ENCODE measurements at places on chromosomes 1 and 21. TPM values are rescaled to one million over a fixed set of nuclear protein-coding genes. Genes with fewer than 3 reads are reported as not detected.

DNA sequence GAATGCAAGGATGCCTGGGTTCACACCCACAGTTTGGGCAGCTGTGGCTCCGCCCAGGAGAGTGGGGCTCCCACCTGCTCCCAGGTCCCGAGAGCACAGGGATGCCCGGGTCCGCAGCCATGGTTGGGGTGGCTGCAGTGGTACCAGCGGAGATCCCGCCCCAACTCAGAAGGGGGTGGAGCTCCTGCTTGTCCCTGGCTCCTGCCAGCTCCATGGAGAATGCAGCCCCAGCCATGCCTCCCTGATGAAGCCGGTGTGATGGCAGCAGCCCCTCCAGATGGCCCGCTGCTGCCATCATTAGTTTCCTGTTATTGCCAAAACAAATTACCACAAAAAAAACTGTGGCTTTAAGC lies 113.1 kb upstream of the RUNX3 start:
- no peak for DNase-seq
- H3K4me3 ChIP-seq: no peak overlapping the region

- H3K27me3 ChIP-seq: no peaks in the 10 kb centered on the region
- no peak overlapping the region for H3K4me3 ChIP-seq
- no peaks in the 10 kb centered on the region for H3K36me3 ChIP-seq
- H3K27ac ChIP-seq: no peak overlapping the region
Measured at GRCh38 chr1:219387211-219387610, 213.5 kb downstream of the LYPLAL1 start.

The NTNG1 gene
- 0.62 TPM for total RNA-seq

The CFHR2 gene
- not detected for total RNA-seq

DNA sequence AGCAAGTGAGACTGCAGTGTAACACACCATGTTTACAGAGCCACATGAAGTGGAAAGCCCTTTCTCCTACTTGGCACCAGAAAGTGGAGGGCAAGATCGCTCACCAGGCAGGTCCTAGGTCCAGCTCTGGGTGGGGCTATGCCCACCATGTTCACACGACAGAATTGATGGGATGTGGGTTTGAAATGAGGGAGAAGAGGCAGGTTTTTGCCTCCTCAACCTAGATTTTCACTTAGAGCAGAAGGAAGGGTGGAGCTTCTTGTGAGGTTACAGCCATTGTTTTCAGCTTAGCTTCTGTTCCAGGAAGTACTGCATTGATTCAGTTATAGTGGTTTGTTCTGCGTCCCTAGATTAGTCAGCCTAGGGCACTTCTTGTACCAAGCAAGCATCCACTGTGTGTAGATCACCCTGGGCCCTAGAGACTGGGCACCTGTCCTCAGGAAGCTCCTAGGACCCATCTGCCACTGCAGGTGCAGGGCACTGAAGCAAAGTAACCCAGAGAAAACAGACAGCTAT lies 2.3 kb downstream of the CD53 start:
- H3K27me3 ChIP-seq: no peaks in the 10 kb centered on the region
- no peak overlapping the region for H3K27ac ChIP-seq
- DNase-seq: no peak
- H3K36me3 ChIP-seq: no peaks in the 10 kb centered on the region
- H3K4me3 ChIP-seq: no peak overlapping the region

DNA sequence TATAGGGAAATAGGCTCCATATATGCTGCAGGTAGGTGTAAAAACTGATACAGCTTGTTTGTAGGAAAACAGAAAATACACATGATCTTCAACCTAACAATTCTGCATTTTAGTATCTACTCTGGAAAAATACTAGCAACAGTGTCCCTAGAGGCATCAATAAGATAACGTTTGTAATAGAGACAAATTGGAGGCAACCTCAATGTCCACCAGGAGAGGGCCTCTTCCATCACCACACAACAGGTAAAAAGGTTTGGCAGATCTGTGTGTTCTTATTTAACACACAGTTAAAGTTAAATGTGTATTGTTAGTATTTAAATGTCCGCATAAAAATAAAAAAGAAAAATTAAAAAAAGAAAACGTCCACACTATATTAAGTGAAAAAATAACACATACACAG lies 5.4 kb downstream of the EIF2D start:
- no peaks in the 10 kb centered on the region for H3K27me3 ChIP-seq
- H3K27ac ChIP-seq: no peak overlapping the region
- H3K4me1 ChIP-seq: peaks cover 5% of the 10 kb centered on the region
- no peaks in the 10 kb centered on the region for H3K36me3 ChIP-seq
- DNase-seq: peak; percentile 38

The WDR64 gene
- total RNA-seq: not detected

DNA sequence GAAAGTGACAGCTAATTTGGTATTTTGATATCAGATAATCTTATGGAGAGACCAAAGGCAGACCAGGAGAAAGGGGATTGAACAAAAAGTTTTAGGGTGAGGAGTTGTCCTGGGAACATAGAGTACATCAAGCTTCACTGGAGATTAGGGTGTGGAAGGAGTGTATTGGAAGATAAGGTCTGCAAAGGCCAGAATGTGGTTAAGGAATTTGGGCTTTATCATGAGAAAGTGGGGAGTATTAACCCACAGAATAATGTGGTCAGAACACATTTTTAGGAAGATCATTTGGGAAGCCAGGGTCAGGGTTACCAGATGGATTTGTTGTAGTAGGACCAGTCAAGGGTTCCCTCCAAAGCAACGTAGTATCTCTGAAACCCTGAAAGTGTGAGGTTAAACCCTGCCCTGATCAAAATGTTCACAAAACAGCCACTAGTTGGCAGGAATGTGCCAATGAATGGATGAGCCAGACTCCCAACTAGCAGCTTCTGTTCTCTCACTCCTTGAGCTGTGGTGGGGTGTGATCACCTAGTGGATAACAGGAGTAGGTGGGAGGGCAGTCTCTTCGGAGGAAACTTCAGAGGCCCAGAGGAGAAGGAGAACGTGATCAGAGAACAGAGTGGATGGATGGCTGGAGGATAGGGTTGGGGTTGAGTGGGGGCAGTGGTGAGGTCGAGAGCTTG lies 35.8 kb downstream of the SLC2A1 start:
- peak; percentile 84 for DNase-seq
- peaks cover 33% of the 10 kb centered on the region for H3K4me1 ChIP-seq
- peak overlapping the region; percentile 43 for H3K4me3 ChIP-seq
- no peaks in the 10 kb centered on the region for H3K27me3 ChIP-seq
- no peak overlapping the region for H3K27ac ChIP-seq

DNA sequence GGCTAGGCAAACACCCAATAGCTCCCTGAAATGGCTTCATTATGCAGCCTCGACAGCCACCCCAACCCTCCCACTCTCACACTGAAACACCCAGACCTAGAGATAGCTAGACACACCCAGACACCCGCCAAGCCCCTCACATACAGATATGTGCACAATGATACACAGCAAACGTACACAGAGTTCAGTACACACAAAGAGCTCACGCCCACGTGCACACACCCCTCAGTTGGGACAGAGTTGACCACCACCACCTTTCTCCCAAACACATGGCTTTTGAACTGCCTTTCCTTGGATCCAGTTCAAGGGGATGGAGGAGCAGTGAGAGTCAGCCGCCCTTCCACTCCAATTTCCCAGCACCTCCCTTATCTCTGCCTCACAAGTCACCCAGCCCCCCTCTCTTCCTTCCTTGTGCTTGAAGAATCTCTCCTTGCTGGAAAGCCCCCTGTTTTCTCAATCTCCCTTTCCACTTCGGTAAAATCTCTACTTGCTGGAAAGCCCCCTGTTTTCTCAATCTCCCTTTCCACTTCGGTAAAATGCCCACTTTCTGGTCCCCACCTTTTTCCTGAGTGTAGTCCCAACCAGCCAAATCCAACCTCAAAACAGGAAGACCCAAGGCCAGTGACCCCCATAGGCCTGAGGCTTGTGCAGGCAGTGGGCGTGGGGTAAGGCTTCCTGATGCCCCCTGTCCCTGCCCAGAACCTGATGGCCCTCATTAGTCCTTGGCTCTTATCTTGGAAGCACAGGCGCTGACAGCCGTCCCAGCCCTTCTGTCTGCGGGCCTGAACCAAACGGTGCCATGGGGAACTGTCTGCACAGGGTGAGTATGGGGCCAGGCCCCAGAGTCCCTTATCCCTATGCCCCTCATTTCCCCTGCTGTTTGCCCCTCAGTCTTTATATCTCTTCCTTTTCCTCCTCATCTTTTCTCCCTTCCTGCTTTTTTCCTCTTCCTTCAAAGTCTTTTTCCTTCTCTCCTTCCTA lies at the start of gene ACKR1:
Gene ACKR1, plus strand, starts transcription at position 715 of the 981 bp plus-strand sequence. Its CDS starts 85 bp downstream, at position 800.
- peaks cover 14% of the 10 kb centered on the region for H3K4me1 ChIP-seq
- H3K36me3 ChIP-seq: no peaks in the 10 kb centered on the region
- DNase-seq: no peak
- peaks cover 4% of the 10 kb centered on the region for H3K27me3 ChIP-seq
- H3K4me3 ChIP-seq: no peak within 1 kb of the TSS

DNA sequence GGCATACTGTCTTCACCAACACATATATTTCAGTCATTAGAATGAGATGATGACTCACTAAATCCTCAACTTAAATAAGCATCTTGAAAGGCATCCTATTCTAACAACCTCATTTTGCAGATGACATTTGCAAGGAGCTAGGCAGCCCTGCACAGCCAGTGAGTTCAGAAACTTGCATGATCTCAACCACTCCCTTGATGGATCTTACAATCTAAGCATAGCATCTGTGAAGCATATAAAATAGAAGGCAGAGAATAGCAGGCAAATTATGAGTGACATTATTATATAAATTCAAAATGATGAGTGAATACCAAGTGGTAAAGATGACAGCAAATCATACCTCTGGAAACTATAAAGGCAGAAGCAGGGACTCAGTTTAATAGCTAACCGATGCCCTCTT lies 31.6 kb downstream of the KRTAP20-3 start:
- H3K27ac ChIP-seq: no peak overlapping the region
- H3K27me3 ChIP-seq: no peaks in the 10 kb centered on the region
- H3K4me3 ChIP-seq: no peak overlapping the region

The C1orf87 gene
- total RNA-seq: not detected

DNA sequence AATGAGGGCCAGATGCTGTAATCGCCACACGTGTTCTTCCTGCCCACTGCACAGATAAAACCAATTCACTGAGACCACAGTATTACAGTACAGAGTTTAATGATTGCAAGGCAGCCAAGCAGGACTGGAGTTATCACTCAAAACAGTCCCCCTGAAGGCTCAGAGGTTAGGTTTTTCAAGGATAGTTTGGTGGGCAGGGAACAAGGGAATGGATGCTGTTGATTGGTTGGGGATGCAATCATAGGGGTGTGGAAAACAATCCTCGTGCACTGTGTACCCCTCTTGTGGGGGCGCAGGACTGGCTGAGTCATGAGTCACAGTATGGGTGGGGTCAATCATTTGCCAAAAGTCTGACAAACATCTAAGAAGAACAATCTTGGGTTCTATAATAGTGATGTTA lies 12.4 kb upstream of the USP1 start:
- no peak for DNase-seq
- H3K4me3 ChIP-seq: no peak overlapping the region
- no peak overlapping the region for H3K27ac ChIP-seq
- no peaks in the 10 kb centered on the region for H3K4me1 ChIP-seq
- no peaks in the 10 kb centered on the region for H3K27me3 ChIP-seq

The PPP1R12B gene
- total RNA-seq: 21.8 TPM

The ZFP69B gene
- total RNA-seq: 17.1 TPM

GRCh38 chr1:61426885-61427284 lies 298.1 kb downstream of the TM2D1 start:
- no peak for DNase-seq
- no peaks in the 10 kb centered on the region for H3K36me3 ChIP-seq
- H3K4me1 ChIP-seq: peaks cover 5% of the 10 kb centered on the region
- no peak overlapping the region for H3K27ac ChIP-seq

DNA sequence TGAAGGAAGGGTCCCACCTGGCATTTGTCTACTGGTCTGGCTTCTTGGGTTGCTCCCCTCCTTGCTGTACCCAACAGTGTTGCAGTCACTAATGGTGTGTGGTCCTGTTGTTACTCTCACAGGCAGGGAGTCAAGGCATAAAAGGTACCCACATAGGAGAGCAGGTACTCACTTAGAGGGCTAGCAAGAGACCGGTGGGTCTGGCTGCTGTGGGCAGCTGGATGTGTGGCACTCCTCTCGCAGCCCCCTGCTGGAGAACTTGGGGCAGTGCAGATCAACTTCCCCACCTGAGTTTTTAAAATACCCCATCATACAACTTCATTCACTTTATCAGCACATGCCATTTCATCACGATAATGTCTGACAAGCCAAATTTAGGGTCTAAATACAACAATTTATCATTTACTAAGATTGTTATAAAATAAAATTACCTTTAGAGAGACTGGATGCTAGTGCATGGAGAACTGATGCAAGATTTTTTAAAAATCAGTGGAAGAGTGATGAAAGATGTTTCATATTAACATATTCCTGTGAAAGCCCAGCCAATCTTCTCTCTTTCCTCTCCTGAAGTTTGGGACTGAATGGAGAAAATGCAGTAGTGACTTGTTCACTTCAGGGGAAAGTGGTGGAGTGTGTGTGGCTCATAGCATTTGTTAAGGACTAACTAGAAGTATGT lies 42.8 kb downstream of the ACP6 start:
- DNase-seq: peak; percentile 60
- H3K4me3 ChIP-seq: no peak overlapping the region
- H3K27ac ChIP-seq: no peak overlapping the region
- H3K36me3 ChIP-seq: no peaks in the 10 kb centered on the region
- no peaks in the 10 kb centered on the region for H3K27me3 ChIP-seq

- no peaks in the 10 kb centered on the region for H3K27me3 ChIP-seq
- H3K4me3 ChIP-seq: no peak overlapping the region
- H3K4me1 ChIP-seq: no peaks in the 10 kb centered on the region
- no peak for DNase-seq
- H3K27ac ChIP-seq: no peak overlapping the region
Measured at GRCh38 chr1:156549390-156549789, 23.0 kb downstream of the IQGAP3 start.

- H3K36me3 ChIP-seq: no peaks in the 10 kb centered on the region
- H3K27me3 ChIP-seq: no peaks in the 10 kb centered on the region
- peak; percentile 45 for DNase-seq
Measured at GRCh38 chr1:17927952-17928351, 172.8 kb downstream of the ACTL8 start.

- H3K27ac ChIP-seq: no peak overlapping the region
- no peaks in the 10 kb centered on the region for H3K4me1 ChIP-seq
- no peak for DNase-seq
- no peak overlapping the region for H3K4me3 ChIP-seq
Measured at GRCh38 chr1:211874521-211875347, 44.2 kb upstream of the LPGAT1 start.

The DTL gene
- 76.6 TPM for total RNA-seq

The KISS1 gene
- not detected for total RNA-seq

- H3K4me3 ChIP-seq: no peak overlapping the region
- no peaks in the 10 kb centered on the region for H3K27me3 ChIP-seq
- H3K36me3 ChIP-seq: peaks cover 9% of the 10 kb centered on the region
- no peak overlapping the region for H3K27ac ChIP-seq
Measured at GRCh38 chr1:86375688-86376087, 20.4 kb downstream of the ODF2L start.

The VCAM1 gene
- 2.1 TPM for total RNA-seq

Data from neural progenitor cell (in vitro differentiated cells).